ENCODE measurements at places on chromosomes 3 and 15.

GRCh38 chr3:109177908-109178307, 41.4 kb downstream of the C3orf85 start:
- ATAC-seq: no peak

DNA sequence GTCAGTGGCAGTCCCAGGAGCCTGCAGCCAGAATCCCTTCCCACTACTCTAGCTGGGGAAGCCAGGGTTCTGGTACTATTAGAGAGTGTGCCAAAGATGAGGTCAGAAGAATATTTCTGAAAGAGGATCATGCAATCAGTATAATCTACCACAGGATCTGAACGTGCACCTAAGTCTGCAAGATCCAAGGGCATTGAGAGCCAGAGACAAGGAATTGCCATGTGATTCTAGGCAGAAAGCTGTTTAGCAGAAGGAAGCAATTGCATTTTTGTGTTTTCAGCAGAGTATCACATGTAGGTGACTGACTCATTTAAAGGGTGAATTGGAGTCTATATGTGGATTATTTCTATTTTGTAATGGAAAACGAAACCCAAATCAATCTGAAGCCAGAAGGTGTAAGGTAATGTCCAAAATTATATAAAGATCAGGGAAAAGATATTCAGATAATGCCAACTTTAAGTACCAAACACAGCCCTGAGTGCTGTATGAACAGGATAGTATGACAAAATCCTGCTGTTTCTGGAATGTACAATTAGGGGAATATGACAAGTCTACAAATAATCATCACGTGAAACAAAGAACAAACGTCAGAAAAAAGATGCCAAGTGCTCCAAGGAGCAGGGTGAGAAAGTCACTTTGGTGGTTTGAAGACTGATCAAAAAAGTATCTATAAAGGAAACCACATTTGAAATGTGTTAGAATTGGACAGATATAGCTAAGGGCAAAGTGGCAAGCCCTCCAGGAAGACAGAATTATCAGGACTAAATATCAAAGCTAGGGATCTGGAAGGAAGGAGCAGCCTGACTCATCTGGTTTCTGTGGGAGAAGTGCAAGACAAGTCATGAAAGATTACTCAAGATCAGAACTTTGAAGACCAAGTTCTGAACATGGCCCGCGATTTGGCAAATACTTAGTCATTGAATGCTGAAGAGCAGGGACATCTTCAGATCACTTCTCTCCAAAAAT, 1036.6 kb downstream of the NTRK3 start:
- no peak for ATAC-seq

GRCh38 chr3:142993958-142994442, 7.4 kb upstream of the U2SURP start:
- no peak for ATAC-seq

- no peak for ATAC-seq
Observed at GRCh38 chr15:38666865-38667510, 102.4 kb upstream of the RASGRP1 start.

GRCh38 chr15:58360421-58361090, 71.2 kb upstream of the LIPC start:
- no peak for ATAC-seq

GRCh38 chr3:124243177-124243859, 251.4 kb upstream of the ROPN1 start:
- no peak for ATAC-seq

- no peak for ATAC-seq
Observed at GRCh38 chr3:67648229-67648628, 6.2 kb downstream of the SUCLG2 start.

GRCh38 chr3:146650691-146651442, 45.7 kb upstream of the PLSCR5 start:
- ATAC-seq: no peak

DNA sequence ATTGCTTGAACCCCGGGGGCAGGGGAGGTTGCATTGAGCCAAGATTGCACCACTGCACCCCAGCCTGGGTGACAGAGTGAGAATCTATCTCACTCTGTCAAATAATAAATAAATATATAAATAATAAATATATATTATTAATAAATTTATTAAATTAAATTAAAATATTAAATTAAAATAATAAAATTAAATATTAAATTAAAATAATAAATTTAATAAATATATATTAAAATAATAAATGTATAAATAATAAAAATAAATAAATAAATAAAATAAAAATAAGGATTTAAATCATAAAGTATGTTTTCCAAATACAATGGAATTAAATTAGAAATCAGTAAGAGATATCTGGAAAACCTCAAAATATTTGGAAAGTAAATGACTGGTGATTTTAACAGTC, 43.3 kb downstream of the ATOSA start:
- no peak for ATAC-seq

- no peak for ATAC-seq
Observed at GRCh38 chr3:72485641-72486040, 362.6 kb downstream of the SHQ1 start.

GRCh38 chr3:192880313-192880712, 37.3 kb downstream of the MB21D2 start:
- no peak for ATAC-seq
